Fibroblast of mammary gland (primary cell): ENCODE measurements at places on chromosomes 2 and 18.

DNA sequence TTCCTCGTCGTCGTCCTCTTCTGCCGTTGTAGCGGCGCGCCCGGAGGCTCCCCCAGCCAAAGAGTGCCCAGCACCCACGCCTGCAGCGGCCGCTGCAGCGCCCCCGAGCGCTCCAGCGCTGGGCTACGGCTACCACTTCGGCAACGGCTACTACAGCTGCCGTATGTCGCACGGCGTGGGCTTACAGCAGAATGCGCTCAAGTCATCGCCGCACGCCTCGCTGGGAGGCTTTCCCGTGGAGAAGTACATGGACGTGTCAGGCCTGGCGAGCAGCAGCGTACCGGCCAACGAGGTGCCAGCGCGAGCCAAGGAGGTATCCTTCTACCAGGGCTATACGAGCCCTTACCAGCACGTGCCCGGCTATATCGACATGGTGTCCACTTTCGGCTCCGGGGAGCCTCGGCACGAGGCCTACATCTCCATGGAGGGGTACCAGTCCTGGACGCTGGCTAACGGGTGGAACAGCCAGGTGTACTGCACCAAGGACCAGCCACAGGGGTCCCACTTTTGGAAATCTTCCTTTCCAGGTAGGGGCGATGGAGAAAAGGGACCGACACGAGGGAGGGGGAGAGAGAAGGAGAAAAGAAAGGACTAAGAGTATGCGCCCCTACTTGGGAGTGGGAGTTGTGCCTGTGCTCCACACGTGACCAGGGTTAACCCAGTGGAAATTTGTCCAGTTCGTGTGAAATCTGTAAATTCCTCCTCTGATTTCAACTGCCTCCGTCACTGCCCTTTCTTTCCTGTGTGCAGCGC, 800 bp downstream of the HOXD13 start:
- no peak for DNase-seq

GRCh38 chr2:61722318-61722717, 131.5 kb downstream of the FAM161A start:
- no peak for DNase-seq

- DNase-seq: peak; percentile 94
These were observed 20.3 kb downstream of the STRADB start for GRCh38 chr2:201471732-201472393.

GRCh38 chr18:74368901-74369705, 53.5 kb downstream of the C18orf63 start:
- DNase-seq: peak; percentile 1

DNA sequence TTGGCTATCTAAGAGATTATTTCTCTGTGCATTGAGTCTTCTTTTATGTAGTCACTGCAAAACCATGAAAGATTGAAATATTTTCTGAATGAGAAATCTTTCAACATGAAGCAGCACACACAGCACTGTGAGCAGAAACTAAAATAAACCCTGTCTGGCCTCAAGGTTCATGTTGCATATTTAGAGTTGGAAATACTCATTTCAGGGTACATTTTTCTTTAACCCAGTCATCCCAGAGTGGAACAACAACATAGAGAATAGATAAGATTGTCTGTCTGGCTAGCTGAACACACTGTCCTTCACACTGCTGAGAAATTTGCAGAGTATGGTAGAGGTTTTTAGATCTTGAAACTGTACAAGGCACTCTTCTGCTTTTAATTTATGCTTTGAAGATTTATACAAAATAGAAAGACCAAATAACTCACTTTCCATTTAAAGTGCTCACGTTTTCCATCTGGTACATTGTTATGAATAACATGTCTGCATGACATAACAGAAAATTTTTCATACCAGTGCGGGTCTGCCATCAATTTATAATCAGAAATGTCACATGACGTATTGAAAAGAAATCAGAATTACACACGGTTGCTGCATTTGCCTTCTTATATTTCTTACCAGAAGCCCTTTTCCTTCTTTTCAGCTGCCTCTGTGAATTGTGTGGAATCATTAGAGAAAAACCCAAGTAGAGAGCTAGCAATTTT, 25.0 kb upstream of the FN1 start:
- peak; percentile 95 for DNase-seq

DNA sequence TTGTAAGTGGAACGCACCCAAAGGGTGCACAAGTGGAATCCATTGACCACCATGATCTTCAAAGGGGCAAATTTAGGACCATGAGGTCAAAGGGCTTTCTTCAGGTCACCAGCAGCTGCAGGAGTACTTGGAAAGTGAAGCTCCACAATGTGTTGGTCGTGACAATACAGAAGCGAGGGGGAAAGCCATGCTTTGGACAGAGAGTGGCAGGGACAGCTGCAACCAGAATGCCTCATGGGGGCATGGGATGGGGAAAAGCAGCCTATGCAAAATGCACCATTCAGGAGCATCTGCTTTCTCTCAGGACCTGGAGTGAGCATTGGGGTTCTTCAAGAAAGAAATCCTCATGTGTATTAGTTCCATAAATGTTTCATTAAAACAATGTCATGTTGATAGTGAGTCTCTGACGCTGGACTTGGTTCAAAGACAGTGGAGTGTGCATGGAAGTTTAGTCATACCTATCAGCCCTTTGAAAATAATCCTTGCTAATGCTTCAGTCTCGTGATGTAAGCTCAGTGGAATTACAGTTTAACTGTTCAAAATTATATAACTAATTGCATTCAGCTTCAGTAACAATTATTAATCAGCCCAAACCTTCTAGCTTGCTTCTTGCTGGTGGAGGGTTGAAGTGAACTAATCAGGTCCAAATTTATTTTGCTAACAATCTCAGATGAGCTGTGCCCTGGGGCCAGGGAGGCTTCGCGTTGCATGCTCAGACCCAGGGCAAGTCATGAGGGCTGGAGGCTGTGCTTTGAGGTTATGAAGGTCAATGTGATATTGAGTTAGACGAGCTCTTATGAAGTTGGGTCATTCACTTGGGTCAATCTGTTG, 41.6 kb downstream of the ACKR3 start:
- peak; percentile 23 for DNase-seq

DNA sequence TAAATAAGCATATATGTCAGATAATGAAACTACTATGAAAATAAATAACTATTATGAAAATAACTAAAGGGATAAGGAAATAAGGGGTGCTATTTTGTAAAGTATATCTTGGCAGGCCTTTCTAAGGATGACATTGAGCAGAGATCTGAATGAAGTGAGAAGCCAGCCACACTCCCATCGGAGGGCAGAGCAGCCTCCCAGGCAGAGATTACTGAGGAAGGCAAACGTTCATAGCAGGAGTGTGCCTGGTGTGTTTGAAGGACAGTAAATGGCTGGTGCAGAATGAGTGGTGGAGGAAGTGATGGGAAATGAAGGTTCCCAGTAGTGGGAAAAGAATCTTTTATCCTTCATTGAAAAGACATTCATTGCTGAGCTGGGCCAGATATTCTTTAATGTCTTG, 62.5 kb downstream of the SPHKAP start:
- no peak for DNase-seq

DNA sequence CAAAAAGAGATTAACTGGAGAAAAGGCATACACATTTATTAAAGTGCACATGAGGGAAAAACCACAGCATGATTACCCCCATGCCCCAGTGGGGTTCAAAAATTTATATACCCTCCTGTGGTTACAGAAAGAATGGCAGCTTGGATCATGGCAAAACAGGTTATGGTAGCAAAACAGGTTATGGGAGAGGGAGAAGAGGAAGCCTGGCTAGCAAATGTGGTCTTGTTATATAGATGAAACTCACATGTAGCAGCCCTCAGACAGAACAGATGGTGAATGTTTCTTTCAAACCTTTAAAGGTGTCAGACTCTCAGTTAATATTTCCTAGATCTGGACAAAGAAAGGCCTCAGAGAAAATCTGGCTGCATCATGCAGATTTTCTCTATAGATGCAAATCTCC, 178.2 kb upstream of the ZC3H15 start:
- no peak for DNase-seq

- DNase-seq: no peak
These were observed 234.7 kb downstream of the C1D start for GRCh38 chr2:67828066-67828465.

DNA sequence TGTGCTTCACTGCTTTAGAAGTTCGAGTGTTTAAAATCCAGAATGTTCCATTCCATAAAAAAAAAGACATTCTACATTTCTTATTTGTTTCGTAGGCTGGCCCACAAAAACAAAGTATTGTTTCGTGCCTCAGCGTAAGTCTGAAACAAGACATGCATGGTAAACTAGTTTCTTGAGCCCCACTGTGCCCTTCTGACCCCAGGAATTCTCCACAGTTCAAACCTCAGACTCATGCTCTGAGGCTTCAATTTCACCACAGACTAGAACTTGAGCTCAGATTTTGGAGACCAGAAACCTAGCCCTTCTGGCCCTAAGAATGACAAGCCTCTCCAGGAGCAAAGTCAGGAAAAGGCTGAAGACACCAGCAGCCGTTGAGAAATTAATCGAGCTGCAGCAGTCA, 151.5 kb downstream of the SLC8A1 start:
- no peak for DNase-seq

DNA sequence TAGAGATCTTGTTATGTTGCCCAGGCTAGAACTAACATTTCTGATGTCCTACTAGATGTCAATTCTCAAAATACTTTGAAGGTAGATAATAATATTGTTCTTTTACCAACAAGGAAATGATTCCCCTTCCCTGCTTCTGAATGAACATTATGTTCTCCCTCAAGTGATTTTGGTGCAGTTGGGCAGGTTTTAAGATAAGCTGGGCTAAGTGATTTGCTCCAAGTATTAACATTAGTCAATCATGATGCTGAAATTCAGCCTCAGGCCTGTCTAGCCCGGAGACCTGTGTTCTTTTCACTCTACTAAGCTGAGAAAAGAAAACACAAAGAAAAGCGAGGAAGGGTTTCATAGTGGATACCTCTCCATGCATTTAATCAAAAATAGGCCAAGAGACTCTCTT, 38.5 kb upstream of the SPTBN1 start:
- no peak for DNase-seq

GRCh38 chr18:24567199-24567598, 106.8 kb downstream of the HRH4 start:
- peak; percentile 27 for DNase-seq

DNA sequence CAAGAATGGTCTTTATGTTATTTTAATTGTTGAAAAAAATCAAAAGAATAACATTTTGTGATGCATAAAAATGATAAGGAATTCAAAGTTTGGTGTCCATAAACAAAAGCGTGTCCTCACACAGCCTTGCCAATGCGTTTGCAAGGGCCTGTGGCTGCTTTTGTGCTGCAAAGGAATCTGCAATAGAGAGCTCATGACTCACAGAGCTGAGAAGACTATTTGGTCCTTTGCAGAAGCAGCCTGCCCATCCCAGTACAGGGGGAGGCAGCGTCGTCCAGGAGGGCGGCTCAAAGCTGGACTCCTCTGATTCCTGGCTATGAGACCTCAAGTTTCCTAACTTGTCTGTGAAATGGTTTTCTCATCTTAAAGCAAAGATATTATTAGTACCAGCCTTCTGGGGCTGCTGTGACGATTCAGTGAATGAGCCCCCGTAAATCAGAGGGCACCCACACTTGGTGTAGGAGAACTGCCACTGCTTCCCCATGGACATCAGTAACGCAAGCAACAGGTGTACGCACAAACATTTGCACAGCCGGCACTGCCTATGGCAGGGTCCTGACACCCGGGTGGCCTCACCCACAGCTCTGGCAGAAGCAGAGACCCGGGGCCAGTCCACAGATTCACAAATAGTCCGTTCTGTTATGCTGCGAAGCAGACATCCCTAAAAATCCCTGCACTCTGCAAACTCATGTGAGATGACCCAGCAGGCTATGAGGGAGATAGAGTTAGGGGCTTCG, 70.6 kb upstream of the ASAP2 start:
- no peak for DNase-seq

- DNase-seq: peak; percentile 38
These were observed 90.4 kb downstream of the GULP1 start for GRCh38 chr2:188382107-188382506.

- DNase-seq: peak; percentile 17
These were observed 2.7 kb downstream of the XPO1 start for GRCh38 chr2:61535449-61535848.

- no peak for DNase-seq
These were observed 70.1 kb upstream of the BZW1 start for GRCh38 chr2:200741468-200742202.

DNA sequence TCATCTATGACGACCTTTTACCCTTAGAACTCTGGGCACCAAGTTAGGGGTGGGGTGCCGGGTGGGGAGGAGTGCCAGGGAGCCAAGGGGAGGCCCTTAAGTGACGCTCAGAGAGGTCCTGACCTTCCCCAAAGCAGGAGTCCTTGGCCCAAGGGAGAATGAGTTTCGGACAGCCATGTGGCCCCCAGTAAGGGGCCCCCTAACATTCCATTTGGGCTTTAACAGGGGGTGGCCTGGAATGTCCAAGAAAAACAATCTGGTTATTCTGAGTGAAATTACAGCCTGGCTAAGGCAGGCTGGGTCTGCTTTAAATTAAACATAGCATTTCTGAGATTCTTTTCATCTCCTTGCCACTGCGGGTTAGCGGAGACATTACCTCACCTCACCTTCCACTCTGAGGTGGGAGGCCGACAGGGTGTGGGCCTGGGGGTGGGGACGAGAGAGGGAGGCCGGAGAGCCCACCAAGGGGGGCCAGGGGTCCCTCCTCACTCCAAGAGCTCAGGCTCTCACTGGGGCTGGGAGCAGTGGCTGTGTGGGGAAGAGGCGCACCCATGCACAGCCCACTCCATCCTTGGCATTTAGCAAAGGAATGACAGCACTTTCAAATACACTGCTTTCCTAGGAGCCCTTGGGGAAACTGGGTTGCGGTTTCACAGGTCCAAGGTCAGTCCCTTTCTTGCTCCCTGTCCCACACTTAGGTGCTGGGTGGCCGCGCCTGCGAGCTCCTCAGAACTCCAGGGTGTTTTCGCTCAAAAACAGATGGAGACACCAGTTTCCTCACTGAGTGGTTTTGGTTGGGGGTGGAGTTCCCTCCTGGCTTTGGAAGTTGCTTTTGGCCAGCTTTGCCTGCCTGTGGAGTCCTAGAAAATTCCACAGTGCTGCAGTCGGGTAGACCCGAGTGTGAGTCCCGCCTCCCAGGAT, 107.4 kb downstream of the POLR1A start:
- peak; percentile 56 for DNase-seq

- no peak for DNase-seq
These were observed 36.4 kb downstream of the EMILIN2 start for GRCh38 chr18:2883076-2883735.

GRCh38 chr2:8282858-8283252, 399.0 kb upstream of the ID2 start:
- DNase-seq: no peak

DNA sequence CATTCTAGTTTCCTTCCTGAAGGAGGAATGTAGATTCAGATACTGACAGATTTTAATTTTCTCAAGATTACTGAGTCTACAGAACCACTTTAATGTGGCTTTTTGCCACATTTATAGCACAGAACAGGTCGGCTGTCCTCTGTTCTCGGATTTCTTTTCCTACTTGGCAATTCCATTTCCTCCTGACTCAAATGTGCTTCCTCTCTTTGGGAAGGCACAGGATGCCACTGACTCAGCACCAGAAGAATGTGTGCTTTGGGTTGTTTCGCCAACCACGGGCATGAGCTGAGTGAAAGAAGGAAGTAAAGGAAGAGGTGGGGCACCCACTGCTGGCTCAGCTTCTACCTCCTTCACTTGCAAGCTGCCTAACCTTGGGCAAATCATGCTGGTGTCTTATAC, 970.6 kb upstream of the ACVR2A start:
- DNase-seq: peak; percentile 79
